Activated CD4-positive, alpha-beta T cell treated with anti-CD3 and anti-CD28 coated beads for 48 hours (primary cell): ENCODE measurements at places on chromosomes 4 and X.

DNA sequence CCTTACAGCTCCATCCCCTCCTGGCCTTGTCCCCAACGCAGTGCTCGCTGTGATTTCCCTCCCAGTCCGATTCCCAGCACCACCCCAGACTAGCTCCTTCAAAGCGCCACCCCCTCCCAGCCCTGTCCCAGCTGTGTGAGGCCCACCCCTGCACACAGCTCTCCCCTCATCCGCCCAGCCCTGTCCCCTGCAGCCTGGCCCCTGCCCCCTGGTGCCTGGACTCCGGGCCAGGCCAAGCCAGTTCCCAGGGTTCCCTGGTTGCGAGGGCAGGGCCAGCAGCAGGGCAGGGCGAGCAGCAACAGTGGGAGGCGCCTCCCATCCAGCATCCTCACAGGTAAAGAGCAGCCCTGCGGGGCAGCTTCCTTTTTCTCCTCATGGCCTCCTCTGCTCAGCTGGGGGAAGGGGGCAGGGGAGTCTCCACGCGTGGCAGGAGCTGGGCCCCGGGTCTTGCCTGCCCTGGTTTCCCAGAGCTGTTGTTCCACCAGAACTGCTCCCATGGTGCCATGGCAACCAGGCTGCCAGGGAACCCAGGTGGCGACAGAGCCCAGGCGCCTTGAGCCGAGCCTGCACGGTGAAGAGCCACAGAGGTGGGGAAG is 24.8 kb downstream of the IQSEC2 start:
- no peak for DNase-seq

GRCh38 chrX:114152130-114152529 is 431.8 kb upstream of the HTR2C start:
- no peak for DNase-seq

DNA sequence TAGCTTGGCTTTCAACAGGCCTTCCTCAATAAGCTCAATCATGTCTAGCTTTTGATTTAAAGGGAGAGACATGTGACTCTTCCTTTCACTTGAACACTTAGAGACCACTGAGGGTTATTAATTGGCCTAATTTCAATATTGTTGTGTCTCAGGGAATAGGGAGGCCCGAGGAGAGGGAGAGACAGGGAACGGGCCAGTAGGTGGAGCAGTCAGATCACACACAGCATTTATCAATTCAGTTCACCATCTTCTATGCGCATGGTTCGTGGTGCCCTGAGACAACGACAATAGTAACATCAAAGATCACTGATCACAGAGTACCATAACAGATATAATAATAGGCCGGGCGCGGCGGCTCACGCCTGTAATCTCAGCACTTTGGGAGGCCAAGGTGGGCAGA is 17.8 kb downstream of the ZNF81 start:
- peak; percentile 14 for DNase-seq

DNA sequence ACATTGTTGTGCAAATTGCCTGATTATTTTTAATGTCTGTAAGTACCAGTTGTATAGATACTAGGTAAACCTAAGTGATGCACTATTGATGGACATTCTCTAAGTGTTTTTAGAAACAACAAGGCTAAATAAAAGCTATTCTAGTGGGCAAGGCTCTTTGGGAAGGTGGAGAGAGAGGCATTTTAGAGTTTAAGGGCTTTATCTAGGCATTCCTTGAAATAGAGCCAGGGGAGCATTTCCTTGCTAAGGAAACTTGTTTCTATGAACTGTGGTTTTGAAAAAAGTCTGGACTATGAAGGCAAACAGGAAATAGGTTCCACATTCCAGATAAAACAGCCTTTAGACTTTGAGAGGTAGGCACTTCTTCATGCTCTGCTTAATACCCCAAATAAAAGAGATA is 23.8 kb downstream of the BMX start:
- DNase-seq = no peak

- DNase-seq = no peak
Observed at GRCh38 chrX:22202251-22202650, 70.5 kb upstream of the CBLL2 start.

GRCh38 chr4:182874304-182874751 is 42.9 kb downstream of the DCTD start:
- no peak for DNase-seq

- no peak for DNase-seq
Observed at GRCh38 chr4:118920247-118920646, 31.6 kb downstream of the SYNPO2 start.

DNA sequence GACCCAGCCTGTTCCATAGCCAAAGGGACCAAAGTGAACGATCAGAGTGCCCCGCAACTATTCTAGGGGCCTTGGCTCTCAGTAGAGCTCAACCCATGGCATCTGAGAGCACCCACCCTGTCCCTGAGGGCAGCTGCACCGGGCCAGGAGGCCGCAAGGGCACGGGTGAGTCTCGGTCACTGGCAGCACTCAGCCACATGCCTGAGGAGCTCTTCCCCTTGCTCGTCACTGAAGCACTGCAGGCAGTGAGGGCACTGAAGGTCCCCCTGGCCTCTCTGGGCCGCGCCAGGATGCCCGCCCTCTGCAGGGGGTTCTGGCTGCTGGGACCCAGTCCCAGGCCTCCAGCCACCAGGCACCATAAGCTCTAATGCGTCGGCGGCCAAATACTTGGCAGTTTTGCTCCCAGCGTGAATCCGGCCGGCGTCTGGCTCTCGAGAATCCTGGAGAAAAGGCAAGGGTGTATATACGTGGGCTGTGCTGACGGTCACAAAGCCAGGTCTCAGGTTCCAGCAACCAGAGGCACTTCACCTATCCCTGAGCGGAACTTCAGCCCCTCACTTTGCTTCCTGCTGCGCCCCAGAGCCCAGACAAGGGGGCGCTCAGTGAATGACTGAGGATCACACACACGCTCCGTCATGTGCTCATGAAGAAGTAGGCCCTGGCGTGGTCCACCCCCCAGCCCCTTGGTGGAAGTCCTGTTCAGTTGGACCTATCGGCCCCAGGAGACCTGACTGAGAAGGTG is 13.9 kb downstream of the TNIP2 start:
- no peak for DNase-seq

- no peak for DNase-seq
Observed at GRCh38 chrX:129636175-129636681, 18.5 kb downstream of the APLN start.

DNA sequence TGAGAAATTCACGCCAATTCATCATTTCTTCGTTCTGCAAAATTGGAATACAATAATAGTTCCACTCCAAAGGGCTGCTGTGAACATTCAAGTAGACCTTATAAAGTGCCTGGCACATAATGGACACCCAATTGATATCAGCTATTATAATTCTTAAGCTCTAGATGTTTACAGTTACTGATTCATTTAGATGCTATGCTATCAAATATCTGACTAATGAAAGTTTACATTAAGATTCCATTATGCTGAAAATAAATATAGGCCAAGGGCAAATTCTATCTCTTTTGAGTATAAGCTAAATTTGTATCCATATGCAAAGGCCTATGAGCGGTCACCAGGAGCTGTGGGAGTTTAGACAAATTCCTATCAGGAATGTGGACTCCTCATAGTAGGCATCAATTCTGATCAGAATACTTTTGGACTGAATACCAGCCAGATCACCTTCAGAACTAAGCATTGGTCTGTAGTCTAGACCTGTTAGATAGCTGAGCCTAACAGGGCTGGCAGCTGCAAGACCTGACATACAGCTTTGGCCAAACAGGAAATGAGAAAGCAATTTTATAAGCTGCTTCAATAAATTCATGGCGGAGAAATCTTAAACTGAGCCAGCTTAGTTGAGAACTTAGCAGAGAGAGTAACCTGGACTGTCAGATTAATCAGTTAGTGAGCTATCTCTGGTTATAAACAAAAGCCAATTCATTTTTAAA is 384.3 kb upstream of the ACTRT1 start:
- no peak for DNase-seq

- DNase-seq = no peak
Observed at GRCh38 chr4:189088780-189089179, 851.9 kb upstream of the FRG1 start.

DNA sequence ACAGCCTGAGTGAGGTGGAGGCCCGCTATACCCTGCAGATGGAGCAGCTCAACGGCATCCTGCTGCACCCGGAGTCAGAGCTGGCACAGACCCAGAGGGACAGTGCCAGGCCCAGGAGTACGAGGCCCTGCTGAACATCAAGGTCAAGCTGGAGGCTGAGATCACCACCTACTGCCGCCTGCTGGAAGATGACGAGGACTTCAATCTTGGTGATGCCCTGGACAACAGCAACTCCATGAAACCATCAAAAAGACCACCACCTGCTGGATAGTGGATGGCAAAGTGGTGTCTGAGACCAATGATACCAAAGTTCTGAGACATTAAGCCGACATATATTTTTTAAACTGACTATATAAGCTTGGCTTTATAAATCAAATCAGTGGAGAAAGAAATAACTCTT is 73.3 kb upstream of the HHIP start:
- DNase-seq = no peak

DNA sequence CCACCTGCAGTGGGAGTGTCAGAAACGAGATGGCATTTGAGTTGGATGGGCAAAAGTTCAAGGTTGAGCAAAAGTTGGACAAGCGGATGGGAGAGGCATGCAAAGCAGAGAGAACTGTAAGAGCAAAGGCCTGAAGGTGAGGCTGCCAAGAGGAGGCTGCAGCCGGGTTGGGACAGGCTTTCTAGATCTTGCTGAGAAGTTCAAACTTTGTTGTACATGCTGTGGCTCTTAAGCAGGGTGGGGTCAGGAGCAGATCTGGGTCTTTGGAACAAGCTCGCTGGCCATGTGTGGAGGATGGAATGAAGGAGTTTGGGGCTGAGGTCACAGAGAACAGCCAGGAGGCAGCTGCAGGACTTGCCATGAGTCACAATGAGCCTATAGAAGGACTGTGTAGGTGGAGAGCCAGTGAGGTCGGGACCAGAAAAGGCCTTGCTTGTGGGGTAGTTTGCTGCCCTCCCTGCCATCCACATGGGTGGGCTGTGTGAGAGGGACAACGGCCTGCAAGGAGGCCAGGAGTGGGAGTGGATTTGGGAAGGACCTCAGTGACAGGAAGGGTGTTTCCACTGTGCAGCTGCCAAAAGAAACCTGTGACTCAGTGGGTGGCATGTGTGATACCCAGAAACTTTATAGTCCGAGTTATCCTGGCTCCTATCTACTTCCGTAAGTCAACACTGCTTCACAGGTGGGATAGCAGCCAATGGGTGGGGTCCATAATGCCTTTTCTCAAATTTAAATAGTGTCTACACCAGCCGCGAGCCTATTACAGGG is 210.4 kb downstream of the MID1IP1 start:
- DNase-seq = no peak

DNA sequence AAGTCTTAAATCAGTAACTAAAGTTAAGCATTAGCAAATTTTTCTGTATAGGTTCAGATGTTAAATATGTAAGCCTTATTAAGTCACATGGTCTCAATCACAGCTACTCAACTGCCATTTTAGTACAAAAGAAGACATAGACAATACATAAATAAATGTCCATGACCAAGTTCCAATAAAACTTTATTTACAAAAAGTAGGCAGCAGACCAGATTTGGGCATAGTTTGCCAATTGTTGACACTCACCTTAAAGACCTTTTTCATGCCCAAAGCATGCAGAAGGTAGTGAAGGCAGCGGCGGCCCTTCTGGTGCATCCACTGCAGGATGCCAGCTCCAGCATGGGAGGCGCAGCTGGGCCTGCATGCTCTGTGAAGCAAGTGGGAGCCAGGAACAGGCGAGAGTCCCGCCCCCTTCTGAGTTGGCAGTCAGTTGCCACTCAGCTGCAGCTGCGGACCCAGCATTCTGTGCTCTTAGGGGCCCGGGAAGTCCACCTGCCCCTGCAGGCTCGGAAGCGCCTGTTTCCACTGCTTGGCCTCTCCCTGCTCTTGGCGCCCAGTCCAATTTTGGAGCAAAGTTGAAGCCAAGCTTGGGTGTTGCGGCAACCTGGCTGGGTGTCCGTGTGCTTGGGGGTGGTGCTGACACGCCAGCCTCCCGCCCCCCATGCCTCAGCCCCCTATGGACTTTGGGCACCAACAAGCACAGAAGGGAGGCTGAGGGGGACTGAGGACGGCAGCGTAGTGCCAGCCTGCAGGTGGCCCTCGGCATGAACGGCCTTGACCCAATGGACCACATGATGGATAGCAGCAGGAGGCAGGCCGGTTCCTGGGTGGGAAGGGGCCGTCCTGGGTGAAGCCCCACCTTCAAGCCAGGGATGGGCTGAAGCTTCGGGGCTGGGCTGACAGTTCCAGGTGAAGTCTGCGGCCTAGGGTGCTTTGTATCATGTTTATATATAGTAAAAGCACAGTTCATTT is 42.4 kb upstream of the PABPC4L start:
- no peak for DNase-seq

DNA sequence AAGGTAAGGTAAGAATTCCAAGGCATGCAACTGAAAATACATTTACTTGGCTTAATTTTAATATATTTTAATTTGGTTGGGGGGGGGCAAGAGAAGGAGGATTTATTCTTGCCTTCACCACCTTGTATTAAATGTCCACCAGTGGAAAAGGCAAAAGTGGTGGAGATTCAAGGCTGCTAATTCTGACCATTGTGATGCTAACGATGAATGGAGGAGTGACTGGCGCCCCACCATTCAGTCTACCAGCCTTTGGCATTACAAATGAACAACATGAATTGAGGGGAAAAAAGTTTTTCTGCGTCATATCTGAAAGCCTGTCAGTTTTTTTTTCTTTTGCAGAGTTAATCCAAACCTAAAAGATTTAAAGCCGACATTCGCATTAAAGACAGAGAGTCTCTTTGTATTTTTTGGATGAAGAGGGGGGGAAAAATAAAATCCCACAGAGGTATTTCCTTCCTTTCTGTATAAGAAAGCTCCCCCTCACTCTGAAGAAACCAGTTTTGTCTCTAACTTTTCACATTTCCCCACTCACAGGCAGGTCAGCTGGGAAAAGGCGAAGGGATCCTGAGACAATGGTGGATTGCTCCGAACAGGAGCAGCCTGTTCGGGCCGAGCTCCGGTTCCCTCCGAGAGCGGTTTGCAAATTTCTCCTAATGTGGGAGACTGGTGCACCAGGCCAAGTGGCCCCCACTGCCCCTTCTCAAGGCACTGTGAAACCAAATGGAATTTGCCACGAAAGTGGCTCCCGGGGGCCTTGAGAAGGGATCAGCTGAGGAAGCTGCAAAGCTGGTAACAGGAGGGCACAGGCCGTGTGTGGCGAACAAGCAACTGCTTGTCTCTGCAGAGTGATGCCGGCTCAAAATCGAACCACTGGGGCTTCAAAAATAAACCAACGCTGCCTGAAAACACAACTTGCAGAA is 28.1 kb downstream of the SHISA3 start:
- DNase-seq = no peak

DNA sequence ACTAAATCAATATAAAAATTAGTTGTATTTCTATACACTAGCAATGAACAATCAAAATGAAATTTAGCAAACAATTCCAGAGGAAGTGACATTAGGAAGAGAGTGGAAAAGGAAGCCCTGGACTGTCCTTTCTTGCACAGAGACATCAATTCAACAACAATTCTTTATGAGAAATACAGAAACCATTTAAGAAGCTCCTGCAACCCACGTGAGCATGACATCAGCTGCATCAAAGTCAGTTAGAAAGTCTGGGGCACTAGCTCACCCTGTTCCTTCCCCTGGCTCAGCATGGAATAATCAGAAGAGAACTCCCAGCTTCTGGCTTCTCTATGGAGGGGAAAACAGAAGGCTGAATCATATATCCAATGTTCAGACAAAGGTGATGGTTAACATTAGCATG is 48.6 kb upstream of the STARD8 start:
- DNase-seq = no peak

GRCh38 chr4:19850909-19851308 is 400.8 kb upstream of the SLIT2 start:
- DNase-seq = no peak
